Head of caudate nucleus (tissue), 42 donors: ENCODE measurements at places on chromosomes 3 and 15.

- no peak for DNase-seq
Measured at GRCh38 chr3:56980243-56980642, 80.2 kb upstream of the SPATA12 start.

DNA sequence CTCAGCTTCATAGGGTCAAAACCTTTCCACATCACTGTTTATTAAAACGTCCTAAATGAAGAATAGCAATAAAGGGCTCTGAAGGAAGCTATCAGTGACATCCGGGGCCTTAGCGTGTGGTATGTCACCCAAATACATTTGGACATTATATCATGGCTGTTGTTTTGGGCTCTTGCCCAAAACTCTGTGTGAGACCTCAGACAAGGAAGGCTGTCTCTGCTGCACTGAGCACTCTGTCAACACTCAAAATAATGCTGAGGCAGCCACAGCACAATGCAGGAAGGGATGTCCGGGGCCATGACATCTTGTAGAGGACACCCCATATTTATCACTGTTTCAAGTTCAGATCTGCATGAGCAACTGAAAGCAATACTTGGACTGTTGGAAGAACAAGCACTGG, 293.8 kb upstream of the WNT5A start:
- no peak for DNase-seq

- no peak for DNase-seq
Measured at GRCh38 chr3:16319723-16320122, 54.7 kb downstream of the OXNAD1 start.

DNA sequence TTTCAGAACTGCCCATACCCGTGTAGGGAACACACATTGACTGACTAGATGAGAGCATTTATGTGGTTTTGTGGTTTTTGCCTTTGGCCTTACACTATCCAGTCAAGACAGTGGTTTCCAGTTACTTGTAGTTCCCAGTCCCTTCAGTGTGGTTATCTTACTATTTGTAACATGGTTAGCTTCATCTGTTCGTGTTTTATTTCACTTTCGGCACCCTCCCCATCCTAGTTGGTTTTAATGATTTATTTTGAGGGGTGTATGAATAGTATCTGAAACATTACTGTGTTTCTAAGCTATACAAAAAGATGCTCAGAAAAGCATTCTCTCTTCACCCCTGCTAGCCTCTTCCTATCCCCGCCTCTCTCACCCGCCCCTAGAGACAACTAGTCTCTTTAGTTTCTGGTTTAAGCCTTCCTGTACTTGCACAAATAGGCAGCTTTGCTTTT, 14.1 kb downstream of the LYSMD4 start:
- no peak for DNase-seq

DNA sequence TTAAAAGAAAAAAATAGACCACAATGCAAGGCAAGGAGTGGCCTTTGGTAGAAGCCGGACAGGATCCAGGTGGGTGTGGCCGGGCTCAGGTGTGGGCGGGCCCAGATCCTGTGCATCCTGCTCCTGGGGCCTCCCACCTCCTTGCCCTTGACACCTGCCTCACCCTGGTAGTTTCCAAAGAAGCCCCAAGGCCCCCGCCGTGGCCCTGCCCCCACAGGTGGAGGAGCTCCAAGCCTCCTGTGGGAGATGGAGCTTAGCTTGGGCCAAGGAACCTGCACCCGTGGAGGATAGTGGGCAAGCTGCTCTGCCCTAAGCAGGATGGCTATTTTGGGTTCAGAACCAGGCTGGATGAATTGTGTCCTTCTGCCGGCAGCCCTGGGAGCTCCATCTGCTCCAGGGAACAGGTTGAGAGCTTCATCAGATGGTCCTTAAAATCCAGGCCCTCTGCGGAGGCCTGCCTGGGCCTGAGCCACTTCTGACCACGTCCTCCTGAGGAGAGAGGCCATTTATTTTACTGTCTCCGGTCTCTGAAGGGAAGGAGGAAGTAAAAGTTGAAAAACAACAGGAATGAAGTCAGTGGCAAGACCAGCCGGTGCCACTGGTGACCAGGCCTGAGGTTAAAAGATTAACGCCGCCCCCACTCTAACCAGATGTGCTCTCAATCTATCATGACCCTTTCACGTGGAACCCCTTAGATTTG, 53.9 kb upstream of the KLF13 start:
- peak; percentile 7 for DNase-seq

DNA sequence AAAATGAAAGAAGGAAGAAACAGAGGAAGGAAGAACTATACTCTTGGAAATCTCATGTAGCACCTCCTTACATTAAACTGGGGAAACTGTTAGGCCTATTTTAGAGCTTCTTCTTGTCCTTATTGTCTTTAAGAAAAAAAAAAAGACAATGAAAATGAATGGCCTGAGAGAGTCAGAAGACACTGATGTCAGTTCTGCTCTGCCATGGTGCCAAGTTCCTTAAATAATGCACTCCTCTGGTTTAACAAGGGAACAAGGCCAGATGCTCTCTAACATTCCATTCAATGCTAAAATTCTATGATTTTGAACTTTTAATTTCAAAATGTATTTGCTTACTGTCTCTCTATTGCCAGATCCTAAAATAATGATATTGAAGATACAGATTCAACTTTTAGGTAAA, 4.4 kb upstream of the MBNL1 start:
- DNase-seq: no peak

DNA sequence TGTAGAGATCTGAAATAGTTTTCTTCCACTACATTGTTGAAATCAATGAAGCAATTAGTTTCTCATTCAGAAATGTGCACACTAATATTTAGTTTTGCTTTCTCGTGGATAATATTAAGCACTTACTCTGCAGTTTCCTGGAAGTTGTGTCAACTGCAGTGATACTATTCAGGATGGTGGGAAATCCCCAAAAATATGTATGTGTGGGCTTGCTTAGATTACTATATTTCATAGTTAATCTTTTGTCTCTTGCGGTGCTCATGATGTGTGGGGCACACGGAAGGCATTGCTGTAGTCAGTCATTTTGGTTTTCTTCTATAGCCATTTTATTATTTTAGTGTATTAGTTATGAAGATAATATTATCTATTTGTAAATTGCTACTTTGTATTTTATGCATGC, 19.7 kb downstream of the RAB11A start:
- DNase-seq: no peak

- no peak for DNase-seq
Measured at GRCh38 chr15:68536331-68537095, 42.3 kb upstream of the CORO2B start.

DNA sequence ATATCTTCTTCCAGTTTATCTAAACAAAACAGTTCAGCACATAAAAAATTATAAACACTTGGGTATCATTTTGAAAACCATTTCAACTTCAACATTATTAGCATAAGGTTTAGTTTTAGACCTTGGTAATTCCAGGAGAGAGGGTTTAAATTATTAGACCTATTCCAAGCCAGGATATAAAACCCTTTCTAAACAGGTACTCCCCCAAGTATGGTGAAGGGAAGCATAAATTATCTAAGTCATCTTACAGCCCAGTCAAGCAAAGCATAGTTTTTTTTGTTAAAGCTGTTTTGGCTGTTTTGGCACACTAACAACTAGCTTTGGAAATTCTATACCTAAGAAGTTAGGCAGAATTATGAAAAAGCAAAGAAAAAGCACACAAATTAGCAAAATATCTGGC, 87.3 kb downstream of the FBN1 start:
- DNase-seq: no peak

DNA sequence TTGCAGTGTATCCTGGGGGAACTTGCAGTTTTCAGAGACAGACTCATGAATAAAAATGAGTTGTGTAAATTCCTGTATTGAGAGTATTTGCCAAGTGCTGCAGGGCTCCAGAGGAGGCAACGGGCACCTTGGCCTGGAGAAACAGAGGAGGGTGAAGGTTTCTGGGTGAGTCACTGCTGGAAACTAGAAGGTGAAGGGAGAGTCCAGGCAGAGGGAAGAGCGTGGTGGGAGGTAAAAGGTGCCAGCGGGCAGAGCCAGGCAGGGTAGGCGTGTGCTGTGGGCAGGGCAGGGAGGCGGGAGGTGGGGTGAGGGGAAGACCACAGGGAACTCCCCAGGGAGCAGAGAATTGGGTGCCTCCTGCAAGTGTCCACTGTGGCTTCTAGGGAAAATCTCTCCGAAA, 120.8 kb downstream of the SLCO3A1 start:
- no peak for DNase-seq

DNA sequence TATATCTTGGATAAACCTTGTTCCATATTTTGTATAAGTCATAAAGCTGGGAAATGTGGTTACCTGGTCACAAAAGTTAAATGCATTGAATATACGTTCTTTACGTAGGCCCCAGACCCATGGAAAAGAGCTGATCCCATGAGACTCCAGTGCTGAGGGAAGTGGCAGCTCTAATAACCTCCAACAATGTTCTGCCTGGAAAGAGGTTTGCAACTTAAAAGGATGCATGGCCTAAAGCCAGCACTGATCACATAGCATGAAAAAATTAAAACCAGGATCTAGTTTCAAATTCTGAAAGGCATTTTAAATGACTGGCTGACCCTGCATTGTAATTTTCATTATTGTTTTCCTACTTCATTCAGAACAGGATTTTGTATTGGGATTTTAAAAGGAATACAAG, 27.9 kb upstream of the STRIT1 start:
- DNase-seq: no peak

- no peak for DNase-seq
Measured at GRCh38 chr3:12991861-12992281, 81.4 kb downstream of the IQSEC1 start.

DNA sequence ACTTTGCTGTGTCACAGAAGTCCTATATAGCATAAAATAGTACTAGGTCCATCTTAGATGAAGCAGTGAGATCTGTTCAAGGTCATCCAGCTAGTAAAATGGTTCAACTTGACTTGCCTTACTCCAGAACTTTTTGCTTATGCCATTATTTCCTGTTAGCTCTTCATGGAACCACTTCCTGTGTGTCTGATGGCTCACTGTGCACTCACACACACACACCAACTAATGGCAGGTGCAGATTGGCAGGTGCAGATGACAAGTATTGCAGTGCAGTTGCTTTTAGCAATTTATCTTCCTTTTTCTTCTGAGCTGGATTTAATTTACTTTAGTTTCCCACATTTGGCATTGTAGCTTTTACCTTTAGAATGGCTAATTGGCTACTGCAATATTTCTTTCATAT, 29.8 kb downstream of the GOLGA8S start:
- DNase-seq: no peak

GRCh38 chr3:185933374-185934173, 4.2 kb downstream of the TRA2B start:
- no peak for DNase-seq

DNA sequence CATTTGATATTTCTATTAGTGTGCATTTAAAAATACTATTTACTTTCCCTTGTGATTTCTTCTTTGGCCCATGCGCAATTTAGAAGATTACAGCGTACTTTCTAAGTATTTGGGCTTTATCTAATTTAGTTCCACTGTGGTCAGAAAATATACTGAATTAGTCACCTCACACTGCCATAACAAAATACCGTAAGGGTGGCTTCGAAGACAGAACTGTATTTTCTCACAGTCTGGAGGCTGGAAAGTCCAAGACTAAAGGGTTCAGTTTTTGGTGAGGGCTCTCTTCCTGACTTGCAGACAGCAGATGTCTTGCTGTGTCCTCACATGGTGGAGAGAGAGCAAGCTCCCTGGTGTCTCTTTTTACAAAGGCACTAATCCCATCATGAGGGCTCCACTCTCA, 286.2 kb downstream of the ADAMTSL3 start:
- DNase-seq: no peak

GRCh38 chr15:58981808-58982475, 5.5 kb upstream of the RNF111 start:
- no peak for DNase-seq

GRCh38 chr15:94743668-94744067, 512.3 kb downstream of the MCTP2 start:
- DNase-seq: no peak

DNA sequence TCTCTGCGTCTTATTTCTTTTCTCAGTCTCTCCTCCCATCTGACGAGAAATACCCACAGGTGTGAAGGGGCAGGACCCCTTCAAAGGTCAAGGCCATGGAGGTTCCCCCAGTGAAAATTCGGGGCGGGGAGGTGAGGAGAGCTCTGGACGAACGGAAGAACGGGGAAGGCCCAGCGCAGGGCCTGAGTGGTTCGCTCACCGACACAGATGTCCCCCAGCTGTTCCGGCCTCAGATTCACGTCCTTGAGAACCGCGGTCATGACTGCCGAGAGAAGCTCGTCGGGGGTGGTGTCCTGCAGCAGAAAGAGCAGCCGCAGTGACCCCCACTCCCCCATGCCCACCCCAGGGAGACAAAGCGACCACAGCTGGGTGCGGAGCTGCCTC, 542 bp downstream of the ACAA1 start:
- no peak for DNase-seq

DNA sequence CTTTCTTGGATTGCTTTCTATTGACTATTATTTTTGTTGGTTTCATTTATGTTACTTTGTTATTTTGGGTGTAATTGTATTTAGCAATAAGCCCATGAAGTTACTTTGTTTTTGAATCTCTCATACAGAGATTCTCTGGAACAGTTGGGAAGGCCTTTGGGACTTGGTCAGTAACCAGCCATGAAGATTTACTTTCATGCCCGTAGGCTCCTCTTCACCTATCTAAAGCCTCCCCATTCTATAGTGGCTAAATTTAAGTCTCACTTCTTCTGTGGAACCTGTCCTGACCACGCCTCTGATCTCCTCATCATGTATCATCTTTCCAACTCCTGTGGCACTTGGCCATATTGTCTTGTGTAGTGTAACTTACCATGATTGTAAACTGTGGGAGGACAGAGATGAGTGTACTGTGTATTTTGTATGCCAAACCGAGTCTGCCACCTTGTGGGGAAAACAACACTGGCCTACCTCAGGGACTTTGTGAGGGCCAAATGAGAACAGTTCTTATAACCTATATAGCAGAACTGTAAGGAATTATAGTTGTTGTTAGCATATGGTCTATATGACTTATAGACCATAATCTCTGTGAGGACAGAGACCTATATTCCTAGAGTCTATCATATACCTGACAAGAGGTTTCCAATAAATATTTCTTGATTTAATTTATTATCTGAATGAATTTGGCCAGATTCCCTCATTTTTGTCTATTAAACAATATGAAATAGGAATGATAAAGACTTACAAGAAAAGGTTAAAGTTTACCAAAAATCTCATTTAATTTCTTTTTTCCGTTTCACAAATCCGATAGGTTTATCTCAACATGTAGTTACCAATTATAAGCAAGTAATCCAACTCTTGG, 75.0 kb downstream of the STARD9 start:
- peak; percentile 58 for DNase-seq

DNA sequence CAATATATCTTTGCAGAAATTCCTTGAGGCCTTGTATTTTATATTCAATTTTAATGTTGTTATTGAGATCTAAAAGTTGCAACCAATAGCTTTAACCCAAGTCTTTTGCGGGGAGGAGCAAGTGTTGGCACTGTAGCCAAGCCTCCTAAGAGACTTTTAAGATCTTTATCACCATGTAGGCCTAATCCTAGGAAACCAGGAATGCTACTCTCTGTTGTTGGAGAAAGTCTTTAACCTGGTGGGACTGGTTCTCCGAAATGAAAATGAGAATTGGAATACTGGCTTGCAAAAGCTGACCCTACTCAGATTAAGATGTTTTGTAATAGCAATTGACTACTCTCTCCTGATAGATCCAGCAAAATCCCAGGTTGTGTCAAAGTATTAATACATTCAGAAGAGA, 25.8 kb downstream of the SHC4 start:
- DNase-seq: no peak
